ENCODE measurements at places on chromosomes 16 and 17.
A peak's percentile ranks its signal among the peaks of the same experiment; 100 is the strongest.

- peak; percentile 90 for DNase-seq
These were observed 18.9 kb upstream of the CLEC18A start for GRCh38 chr16:69932228-69932627.

GRCh38 chr17:32626379-32626791 lies 139.6 kb downstream of the CDK5R1 start:
- DNase-seq, result peak; percentile 67

DNA sequence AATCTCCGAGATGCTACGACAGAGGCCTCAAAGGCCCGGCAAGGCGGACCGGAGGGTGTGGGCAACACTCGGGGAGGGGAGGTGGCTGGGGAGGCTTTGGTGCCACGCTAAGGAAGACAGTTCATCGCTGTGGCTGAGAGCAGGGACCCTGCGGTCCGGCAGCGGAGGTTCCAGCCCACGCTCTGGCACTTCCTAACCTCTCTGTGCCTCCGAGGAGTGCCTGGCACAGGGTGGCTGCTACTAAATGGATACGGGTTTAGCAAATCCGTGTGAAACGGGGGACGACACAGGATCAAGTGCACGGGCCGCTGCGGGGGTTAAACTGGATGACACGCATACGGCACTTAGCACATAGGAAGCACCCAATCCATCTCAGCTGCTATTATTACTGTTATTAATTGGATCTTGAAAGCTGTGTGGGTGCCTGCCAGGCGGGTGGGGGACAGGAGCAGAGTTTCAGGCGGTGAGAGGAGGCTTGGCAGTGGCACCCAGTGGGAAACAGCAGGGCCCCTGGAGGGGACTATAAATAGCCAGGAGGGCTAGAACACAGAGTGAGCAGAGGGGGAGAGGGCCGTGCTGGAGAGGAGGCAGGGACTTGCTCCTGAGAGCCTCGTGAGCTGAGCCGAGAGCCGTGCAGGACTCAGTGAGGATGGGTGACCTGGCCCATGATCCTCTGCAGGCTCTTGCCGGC lies 45.0 kb downstream of the ABR start:
- no peak for DNase-seq

- no peak for DNase-seq
These were observed 2.7 kb downstream of the MSL1 start for GRCh38 chr17:40124279-40125141.

- no peak for DNase-seq
These were observed 42.4 kb upstream of the KIF2B start for GRCh38 chr17:53780320-53780719.

DNA sequence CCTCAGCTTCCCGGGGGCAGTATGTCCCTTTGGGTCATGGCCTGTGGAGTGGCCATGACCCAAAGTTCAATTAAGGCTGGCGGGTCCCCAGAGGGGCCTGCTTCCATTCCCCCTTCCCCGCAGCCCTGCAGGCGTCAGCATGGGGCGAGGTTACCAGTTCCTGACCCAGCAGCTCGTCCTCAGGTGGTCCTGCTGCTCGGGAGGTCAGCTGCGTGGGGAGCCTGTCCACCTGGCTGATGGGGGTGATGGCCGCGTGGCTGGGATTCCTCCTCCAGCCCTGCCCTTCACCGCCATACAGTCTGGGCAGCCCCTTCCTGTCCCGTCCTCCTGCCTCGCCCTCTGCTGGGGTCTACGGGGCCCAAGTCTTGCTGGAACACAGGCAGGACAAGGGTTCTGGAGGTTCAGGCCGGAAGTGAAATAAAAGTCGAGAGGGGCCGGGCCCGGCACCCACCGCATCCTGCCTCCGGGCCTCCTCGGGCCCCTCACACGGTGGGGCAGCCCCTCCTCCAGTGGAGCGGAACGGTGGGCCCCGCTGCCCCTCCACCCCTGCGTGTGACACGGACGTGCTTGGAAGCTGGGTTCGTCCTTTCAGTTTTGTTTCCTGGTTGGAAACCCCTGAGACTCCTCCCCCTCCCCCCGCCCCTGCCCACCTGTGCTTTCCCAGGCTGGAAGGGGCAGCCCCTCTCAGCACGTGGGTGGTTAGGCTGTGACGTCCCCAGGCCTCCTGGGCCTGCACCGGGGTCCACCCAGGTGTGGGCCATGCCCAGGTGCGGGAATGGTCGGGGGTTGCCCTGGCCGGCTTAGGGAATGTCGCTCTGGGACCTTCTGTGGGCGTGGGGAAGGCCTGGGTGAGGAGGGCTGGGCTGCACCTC lies 6.8 kb downstream of the UBALD2 start:
- DNase-seq, result no peak

- no peak for DNase-seq
These were observed 11.3 kb downstream of the GINS2 start for GRCh38 chr16:85677383-85677967.

DNA sequence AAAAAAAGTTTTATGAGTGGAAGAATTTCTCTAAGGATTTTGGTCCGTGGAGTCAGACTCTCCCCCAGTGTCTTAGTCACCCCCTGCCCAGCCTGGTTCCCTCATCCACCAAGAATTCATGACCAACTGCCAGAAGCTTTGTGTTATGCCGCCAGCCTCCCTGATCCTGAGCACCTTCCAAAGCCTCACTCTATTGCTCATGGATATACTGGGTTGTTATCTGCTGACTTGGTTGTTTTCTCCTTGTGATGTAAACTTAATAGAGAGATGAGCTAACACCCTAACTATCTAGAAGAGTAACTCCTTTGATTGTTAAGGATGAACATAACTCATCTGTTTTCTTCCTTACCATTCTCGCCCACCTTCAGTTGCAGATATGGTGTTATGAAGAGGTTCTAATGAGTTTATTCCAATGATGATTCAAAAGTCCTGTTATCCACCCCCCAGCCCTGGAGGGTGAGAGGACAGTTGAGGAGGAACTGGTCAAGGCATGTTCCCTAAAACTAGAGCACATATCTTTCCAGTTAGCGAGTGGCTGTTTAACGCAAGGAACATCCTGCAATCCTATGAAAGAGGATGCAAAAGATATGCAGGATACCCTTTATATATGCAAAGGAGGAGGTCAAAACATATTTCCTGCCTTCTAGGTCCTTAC lies 1.5 kb upstream of the PSMD3 start:
- no peak for DNase-seq

DNA sequence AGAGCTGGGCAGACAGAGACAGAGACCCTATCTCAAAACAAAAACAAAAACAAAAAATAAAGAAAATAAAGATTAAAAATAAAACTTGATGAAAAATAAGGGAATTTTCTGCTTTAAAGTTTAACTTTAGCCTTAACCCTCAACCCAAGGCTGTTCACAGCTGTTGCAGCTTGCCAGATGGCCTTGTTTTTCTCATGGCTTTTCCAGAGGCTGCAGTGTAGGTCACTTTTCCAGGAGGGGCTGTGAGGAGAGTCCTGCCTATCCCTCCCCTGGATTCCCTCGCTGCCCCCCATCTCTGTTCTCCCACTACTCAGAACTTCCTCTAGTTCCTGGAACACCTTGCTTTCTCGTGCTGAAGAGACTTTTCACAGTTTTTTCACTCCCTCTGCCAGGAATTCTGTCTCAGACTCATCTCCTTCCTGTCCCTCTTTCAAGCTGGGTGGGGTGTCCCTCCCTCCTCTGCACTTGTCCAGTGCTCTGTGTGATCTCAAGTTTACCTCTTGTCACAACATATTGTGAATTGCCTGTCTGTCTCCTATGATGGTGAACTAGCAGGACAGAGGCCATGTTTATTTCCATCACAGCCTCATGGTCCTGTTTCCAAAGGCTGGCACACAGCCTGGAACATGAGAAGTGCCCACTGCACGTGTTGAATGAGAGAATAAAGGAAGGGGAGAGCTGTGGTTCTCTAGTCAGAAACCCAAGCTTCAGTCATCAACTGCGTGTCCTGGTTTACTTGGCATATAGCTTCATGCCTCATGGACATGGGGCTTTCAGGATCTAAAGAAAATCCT lies 69.9 kb upstream of the MSI2 start:
- peak; percentile 0 for DNase-seq

GRCh38 chr16:4204521-4204920 lies 37.4 kb downstream of the SRL start:
- no peak for DNase-seq

GRCh38 chr17:50575581-50576210 lies 15.2 kb downstream of the CACNA1G start:
- no peak for DNase-seq

GRCh38 chr16:53417011-53417410 lies 17.3 kb upstream of the RBL2 start:
- DNase-seq, result no peak

- DNase-seq, result peak; percentile 60
These were observed 205.2 kb downstream of the RAB11FIP4 start for GRCh38 chr17:31596382-31597323.

GRCh38 chr17:77875051-77875780 lies 83.3 kb upstream of the TNRC6C start:
- no peak for DNase-seq

GRCh38 chr17:28159004-28159403 lies 116.5 kb downstream of the NLK start:
- no peak for DNase-seq

- no peak for DNase-seq
These were observed 49.3 kb upstream of the CACNG4 start for GRCh38 chr17:66915204-66915611.

- DNase-seq, result no peak
These were observed 386.0 kb downstream of the SLC39A11 start for GRCh38 chr17:72706396-72706981.

GRCh38 chr16:69762814-69763598 lies 874 bp downstream of the WWP2 start:
- DNase-seq, result peak; percentile 20

DNA sequence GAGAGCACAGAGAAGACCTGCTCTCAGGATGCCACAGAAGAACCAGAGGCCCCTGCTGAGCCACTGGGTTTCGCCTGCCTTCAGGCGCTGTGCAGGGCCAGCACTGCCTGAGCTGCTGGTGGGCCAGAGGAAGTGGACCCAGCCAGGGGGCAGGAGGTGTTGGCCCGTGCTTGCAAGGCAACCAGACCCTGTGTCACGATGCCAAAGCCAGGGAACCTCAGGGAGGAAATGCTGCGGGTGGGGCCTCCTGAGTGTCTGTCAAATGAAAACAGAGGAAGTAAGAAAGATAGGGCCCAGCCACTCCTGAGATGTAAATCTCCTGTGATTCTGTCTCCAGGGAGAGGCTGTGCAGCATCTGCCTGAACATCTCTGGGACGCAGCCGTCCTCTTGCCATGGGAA lies 58.1 kb upstream of the ADORA2B start:
- DNase-seq, result no peak

GRCh38 chr17:50593321-50593720 lies 32.8 kb downstream of the CACNA1G start:
- DNase-seq, result no peak

GRCh38 chr17:35766903-35767510 lies 6.3 kb downstream of the C17orf50 start:
- DNase-seq, result peak; percentile 11

GRCh38 chr17:50493744-50494143 lies 14.5 kb upstream of the MYCBPAP start:
- DNase-seq, result no peak

DNA sequence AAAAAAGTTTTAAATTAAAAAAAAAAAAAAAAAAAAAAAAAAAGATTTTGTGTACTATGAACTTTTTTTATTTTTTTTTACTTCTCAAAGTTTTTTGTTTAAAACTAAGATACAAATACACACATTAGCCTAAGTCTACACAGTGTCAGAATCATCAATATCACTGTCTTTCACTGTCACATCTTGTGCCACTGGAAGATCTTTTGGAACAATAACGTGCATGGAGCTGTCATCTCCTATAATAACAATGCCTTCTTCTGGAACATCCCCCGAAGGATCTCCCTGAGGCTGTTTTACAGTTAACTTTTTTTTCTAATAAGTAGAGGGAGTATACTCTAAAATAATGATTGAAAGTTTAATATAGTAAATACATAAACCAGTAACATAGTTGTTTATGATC lies 295.7 kb downstream of the KCNJ2 start:
- DNase-seq, result no peak

DNA sequence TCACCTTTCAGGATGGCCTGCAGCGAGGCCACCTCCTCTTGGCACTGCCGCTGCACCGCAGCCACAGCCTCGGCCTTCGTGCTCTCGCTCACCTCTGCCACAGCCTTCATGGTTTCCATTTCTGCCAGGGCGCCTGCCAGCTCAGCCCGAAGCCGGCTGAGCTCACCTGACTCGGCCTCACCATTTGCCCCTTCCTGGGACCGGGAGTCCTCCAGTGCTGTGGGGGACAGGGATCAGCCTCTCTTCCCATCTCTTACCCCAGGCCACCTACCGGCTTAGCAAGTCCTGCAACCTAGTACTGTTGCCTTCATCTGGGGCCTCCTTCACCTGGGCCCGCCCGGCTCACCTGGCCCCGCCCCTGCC lies 658 bp downstream of the RABEP2 start:
- DNase-seq, result no peak

- no peak for DNase-seq
These were observed 25.1 kb downstream of the CHCT1 start for GRCh38 chr17:60447375-60447774.

DNA sequence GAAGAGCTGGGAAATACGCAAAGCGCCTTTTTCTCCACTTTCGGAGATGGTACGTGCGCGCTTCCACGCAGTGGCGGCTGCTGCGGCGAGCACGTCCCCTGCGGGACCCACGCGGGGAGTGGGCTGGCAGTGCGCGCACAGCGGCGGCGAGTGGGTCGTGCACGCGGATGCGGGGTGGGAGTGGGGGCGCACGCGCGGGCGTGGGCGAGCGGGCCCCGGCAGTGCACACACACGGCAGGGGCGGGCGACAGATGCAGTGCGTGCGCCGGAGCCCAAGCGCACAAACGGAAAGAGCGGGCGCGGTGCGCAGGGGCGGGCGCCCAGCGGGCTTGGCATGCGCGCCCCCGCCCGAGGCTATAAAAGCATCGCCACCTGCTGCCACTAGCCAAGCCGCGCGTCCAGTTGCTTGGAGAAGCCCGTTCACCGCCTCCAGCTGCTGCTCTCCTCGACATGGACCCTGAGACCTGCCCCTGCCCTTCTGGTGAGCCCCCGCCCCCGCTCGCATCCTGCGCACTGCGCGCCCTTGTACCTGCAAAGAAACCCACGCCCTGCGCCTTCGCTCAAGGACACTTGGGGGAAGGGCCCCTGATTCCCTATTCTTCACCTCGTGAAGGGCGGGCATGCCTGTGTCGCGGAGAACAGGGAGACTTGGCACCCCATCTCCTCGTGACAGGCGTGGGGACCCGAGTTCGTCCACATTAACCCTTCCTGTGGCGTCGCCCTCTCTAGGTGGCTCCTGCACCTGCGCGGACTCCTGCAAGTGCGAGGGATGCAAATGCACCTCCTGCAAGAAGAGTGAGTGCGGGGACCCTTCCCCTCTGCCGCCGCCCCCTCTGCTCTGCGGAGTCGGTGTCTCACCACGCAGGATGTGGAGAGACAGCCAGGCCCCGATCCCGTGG lies at the start of gene MT3:
TSS of gene MT3 (plus strand) at position 388 of the 899 bp plus-strand sequence. CDS start at position 451, 63 bp downstream.
- DNase-seq, result peak; percentile 64

GRCh38 chr17:15892731-15893657 lies 51.9 kb upstream of the ADORA2B start:
- DNase-seq, result no peak
